Caudate nucleus (tissue), 63 donors: ENCODE measurements at places on chromosomes 3 and 15.

DNA sequence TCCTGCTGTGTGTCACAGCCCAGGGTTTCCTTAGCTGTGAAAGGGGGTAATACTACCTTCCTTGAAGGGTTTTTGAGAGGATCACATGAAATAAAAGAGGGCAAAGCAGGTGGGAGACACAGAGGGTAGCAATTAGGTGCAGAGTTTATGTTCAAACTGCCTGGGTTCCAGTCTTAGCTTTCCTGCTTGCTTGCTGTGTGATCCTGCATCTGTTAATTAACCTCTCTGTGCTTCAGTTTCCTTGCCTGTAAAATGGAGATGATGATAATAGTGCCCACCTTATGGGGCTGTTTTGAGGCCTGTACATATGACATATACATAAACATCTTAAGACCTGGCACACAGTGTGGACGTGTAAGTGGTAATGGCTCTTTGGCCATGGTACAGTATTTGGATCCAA is 35.0 kb downstream of the SPSB4 start:
- no peak for DNase-seq

DNA sequence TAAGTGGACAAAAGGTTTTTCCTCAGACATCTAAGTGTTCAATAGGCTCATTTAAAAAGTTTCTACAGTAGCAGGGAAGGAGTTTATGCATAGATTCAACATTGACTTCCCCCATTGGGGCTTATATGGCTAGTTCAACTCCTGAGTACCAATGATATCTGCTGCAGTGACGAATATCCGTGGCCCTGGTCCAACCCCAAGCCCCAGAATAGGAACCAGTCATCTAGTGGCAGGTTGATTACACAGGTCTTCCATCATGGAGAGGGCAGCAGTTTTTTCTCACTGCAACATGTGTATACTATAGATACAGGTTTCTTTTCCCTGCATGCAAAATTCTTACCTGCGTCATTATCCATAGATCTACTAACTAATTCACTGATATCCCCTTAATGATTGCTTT is 45.8 kb upstream of the KPNA4 start:
- DNase-seq: no peak

DNA sequence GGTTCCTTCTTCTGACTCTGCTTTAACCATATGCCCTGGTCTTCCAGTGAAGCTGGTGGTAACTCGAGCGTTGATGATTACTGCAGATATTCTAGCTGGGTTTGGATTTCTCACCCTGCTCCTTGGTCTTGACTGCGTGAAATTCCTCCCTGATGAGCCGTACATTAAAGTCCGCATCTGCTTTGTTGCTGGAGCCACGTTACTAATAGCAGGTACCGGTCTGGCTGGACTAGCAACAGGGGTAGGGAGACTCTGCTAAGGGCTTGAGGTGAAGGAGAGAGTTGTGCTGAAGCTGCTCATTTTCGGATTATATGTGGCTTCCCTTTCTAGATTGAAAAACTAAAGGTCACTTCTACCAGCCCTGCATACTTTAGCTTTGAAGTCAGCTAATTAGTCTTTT is 16.8 kb downstream of the CLDN16 start:
- DNase-seq: no peak

- no peak for DNase-seq
These were observed 392.6 kb upstream of the ADAMTS9 start for GRCh38 chr3:65080432-65080831.

GRCh38 chr3:106740116-106740515 is 637.1 kb upstream of the CCDC54 start:
- DNase-seq: no peak

DNA sequence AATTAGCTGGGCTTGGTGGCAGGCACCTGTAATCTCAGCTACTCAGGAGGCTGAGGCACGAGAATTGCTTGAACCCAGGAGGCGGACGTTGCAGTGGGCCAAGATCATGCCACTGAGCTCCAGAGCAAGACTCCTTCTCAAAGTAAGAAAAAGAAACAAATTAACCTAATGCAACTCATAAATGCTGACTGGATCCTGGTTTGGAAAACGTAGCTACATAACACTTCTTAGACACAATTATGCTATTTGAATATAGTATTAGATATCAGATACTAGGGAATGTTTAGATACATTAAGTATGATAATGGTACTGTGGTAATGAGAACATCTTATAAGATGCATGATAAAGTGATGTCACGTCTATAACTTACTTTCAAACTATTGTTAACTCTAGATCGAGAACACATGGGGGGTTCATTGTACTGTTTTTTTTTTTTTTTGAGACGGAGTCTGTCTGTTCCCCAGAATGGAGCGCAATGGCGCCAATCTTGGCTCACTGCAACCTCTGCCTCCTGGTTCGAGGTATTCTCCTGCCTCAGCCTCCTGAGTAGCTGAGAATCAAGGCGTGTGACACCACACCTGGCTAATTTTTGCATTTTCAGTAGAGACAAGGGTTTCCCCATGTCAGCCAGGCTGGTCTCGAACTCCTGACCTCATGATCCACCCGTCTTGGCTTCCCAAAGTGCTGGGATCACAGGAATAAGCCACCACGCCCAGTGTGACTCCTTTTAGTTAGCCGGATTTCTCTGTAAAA is 5.9 kb upstream of the ISY1 start:
- DNase-seq: no peak

- no peak for DNase-seq
These were observed 97.5 kb downstream of the CHL1 start for GRCh38 chr3:294096-294495.

GRCh38 chr3:8481380-8481779 is 20.2 kb upstream of the LMCD1 start:
- DNase-seq: no peak

- no peak for DNase-seq
These were observed 39.9 kb downstream of the RAB6B start for GRCh38 chr3:133855772-133856171.

- no peak for DNase-seq
These were observed 521.5 kb upstream of the PPP2R3A start for GRCh38 chr3:135444058-135444457.

GRCh38 chr3:125126323-125126722 is 70.5 kb upstream of the HEG1 start:
- no peak for DNase-seq

DNA sequence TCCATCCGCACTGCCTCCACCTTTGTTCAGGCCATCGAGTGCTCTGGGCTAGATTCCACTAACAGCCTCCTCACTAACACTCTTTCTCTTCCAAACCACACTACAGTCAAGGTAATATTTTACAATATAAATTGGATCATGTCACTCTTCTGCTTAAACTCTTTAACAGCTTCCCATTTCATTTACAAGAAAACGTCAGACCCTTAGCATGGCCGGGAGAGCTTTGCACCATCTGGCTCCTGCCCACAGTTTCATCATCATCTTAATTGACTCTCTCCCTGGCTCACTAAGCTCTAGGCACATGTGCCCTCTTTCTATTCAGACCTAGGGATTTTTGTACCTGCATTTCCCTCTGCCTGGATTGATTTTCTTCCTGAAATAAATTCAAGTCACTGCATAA is 354.7 kb downstream of the FGF12 start:
- no peak for DNase-seq

DNA sequence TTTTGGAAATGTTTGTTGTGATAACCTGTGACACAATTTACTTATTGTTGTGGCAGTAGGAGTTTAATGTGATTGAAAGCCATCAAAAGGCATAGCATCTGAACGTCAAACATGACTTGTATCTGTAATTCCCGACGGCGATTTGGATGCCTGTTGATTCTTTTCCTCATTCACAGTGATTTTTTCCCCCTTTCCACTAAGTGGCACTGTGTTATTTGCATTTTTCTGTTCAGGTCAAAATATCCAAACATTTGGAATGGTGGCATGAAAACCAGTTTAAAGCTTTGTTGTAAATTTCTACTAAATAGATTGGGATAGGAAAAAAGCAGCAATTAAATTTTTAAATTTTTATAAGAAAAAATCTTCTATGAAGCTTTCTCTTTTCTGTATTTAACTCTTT is 259.9 kb upstream of the KCNH8 start:
- no peak for DNase-seq

GRCh38 chr15:93071469-93071936 is 17.5 kb downstream of the RGMA start:
- no peak for DNase-seq

GRCh38 chr3:124557-125179 is 71.9 kb upstream of the CHL1 start:
- no peak for DNase-seq

DNA sequence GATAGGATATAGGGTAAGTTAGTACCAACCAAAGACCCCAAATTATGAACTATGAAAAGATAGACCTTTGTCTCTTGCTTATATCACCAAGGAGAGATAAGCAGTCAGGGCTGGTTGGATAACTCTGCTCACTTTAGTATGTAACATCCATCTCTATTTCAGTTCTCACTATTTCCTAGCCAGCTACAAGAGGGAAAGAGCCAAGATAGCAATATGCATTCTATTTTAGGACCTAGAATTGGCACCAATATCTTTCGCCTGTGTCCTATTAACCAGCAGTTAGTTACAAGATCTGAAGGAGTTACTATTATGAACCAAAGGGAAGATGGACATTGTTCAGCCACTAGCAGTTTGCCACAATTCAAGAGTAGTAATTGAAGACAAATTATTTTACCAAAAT is 457.5 kb downstream of the NSUN3 start:
- no peak for DNase-seq

GRCh38 chr3:123667784-123668183 is 82.9 kb upstream of the HACD2 start:
- DNase-seq: no peak

DNA sequence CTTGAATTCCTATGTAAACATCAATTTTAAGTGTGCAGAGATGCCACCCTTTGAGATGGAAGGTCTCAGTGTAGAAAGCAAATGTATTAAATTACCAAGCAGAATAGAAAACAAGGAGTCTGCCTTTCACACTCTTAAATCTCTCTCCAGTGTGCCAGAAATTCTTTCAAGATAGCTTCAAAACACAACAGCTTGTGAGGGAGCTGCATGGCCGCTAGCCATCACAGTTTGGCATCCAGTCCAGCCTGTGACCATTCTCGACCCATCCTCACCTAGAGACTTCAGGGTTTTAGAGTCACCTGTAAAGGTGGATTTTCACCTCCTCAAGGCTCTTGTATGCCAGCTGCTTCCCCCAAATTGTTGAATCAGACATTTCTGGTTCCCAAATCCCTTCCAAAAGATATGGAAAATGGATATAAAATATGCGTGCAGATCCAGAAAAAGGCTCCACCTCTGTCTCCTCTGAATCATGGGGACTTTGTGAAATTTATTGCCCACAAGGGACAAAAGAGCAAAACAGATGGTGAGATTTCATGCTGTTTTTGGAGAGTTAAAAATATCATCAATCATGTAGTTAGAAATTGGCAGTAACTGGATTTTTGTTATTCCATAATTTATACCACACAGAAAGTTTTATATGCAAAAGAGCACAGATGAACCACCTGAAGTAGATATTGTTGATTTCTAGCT is 114.2 kb upstream of the THRB start:
- DNase-seq: no peak

DNA sequence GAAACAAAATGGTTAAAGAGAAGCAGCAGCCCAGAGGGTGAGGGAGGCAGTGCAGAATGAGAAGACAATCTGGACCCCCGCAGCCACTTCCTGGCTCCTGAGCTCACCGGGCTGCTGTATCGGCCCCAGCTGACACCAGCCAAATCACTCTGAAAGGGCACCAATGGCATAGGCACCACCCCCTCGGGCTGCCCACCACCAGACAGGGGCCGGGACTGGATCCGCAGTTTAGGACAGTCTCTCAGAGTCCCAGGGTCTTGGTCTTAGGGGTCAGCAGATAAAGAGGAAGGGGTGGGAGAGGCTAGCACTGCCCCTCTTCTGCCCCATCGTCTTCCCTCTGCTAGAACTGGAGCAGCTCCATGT is 17.9 kb upstream of the EHD4 start:
- DNase-seq: no peak

DNA sequence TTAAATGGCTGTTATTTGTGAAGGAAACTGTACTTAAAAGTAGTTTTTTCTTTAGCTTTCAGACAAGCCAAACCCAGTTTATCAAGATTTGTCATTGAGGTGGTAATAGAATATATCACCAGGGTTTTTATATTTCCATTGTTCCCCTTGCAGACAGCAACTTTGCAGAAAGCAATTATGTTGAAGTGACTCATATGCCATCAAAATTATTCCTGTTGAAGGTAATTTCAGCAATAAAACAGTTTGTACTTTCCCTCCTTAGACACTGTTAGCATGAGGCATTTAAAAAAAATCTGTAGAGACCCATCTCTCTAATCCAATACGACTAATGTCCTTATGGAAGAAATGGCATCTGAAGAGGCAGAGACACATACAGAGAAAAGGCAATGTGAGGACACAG is 219.0 kb downstream of the NFKBIZ start:
- no peak for DNase-seq

- no peak for DNase-seq
These were observed 40.1 kb downstream of the FNDC3B start for GRCh38 chr3:172079326-172079976.

- DNase-seq: no peak
These were observed 51.4 kb upstream of the CTSH start for GRCh38 chr15:78995921-78996893.

DNA sequence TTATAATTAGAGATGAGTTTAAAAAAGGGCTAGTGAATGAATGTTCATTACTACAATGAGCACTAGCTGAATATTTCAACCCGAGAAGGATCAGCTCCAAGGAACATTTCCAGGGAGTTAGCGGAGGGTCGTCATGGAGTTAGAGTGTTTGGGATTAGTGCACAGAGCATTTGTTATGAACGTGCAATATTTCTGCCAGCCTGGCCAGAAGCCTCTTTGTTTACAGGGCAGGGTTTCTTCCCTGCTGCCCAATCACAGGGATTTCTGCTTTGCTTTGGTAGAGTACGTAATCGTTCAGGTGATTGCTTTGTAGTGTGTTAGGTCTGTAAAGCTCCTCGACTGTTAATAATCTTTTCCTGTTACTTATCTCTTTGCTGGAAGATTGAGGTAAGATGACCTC is 5.9 kb downstream of the CGNL1 start:
- DNase-seq: no peak

DNA sequence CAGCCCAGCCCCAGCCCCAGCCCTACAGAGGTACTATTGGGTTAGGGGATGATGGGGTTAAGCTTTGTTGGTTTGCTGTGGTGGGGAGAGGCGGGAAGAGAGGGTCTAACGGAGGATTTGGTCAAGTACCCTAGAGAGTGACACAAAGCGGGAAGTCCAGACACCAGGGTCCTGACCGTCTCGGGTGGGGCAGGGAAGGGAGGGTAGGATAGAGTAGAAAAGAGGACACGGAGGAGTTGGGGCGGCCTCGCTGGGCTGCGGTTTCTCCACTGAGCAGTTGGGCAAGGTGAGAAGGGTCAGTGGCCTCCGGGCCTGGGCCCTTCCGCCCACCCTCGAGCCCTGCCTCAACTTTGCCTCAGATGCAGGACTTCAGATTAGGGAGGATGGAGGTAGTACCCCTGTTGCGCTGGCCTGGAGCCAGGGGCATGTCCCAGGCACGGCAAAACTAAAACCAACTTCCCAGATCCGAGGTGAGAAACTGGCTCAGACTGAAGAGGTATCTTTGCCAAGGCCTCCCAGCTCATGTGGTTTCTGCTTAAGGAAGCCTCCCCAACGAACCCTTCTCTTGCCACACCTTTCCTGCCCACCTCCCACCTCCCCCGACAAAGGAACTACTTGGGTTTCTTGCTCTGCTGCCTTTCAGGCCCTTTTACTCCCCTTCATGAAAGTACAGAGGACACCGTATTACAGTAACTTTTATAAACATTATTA is 551 bp downstream of the PML start:
- no peak for DNase-seq
